ENCODE measurements at places on chromosomes 12 and 14. TPM values are rescaled to one million over a fixed set of nuclear protein-coding genes. Genes with fewer than 3 reads are reported as not detected.

- no peak for DNase-seq
- H3K4me3 ChIP-seq, result no peak overlapping the region
- peaks cover 47% of the 10 kb centered on the region for H3K4me1 ChIP-seq
- H3K36me3 ChIP-seq, result peaks cover 2% of the 10 kb centered on the region
- H3K27ac ChIP-seq, result peak overlapping the region; percentile 71
- no peaks in the 10 kb centered on the region for H3K27me3 ChIP-seq
Measured at GRCh38 chr12:69388371-69388770, 28.8 kb downstream of the YEATS4 start.

DNA sequence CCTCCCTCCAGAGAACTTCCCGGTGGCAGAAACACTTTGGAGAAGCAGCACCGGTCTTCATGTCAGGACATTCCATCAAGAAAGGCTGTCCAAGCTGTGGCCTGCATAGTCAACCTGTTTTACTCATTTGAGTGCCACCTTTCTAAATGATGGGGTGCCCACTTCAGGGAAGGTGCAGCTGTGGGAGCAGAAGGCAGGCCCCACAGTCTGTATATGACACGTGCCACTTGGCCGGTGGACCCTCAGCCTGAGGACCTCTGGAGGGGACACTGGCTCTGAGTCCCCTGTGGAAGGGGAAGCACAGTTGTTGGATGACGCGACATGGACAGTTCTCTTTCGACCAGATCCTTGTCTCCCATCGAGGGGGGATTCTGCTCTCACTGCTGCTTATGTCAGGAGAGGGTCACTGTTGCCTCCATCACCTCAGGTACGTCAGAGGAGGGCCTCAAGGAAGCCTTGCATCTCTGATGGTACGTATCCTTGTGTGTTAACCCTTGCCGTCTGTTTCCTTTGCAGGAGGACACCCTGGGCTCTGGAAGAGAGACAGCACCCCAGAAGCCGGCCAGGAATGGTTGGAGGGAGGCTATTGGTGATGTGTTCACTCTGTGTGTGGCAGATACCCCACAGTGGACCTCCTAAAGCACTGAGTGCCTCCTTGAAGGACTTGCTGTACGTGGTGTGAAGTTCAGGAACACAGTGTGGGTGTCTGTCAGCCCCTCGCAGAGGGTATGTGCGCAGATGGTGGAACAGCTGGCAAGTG is 132.1 kb upstream of the RTL1 start:
- no peaks in the 10 kb centered on the region for H3K36me3 ChIP-seq
- no peak overlapping the region for H3K4me3 ChIP-seq
- H3K4me1 ChIP-seq, result peaks cover 3% of the 10 kb centered on the region

Gene TMEM19
- 25.7 TPM for total RNA-seq

- no peak for DNase-seq
- H3K36me3 ChIP-seq, result no peaks in the 10 kb centered on the region
- no peaks in the 10 kb centered on the region for H3K4me1 ChIP-seq
- no peaks in the 10 kb centered on the region for H3K27me3 ChIP-seq
- H3K27ac ChIP-seq, result no peak overlapping the region
Measured at GRCh38 chr12:94621662-94622359, 28.5 kb downstream of the TMCC3 start.

- H3K4me3 ChIP-seq, result no peak overlapping the region
- no peak for DNase-seq
- no peaks in the 10 kb centered on the region for H3K36me3 ChIP-seq
- H3K27me3 ChIP-seq, result no peaks in the 10 kb centered on the region
- no peaks in the 10 kb centered on the region for H3K4me1 ChIP-seq
Measured at GRCh38 chr12:33663000-33663654, 223.5 kb upstream of the SYT10 start.

- H3K27me3 ChIP-seq, result no peaks in the 10 kb centered on the region
- no peaks in the 10 kb centered on the region for H3K36me3 ChIP-seq
- no peak for DNase-seq
- peaks cover 50% of the 10 kb centered on the region for H3K4me1 ChIP-seq
- peak overlapping the region; percentile 83 for H3K27ac ChIP-seq
Measured at GRCh38 chr12:68479261-68479895, 131.3 kb upstream of the RAP1B start.

Gene CLBA1
- total RNA-seq, result 6.0 TPM

Gene RASSF3
- 30.9 TPM for total RNA-seq
